Stimulated activated CD8-positive, alpha-beta memory T cell treated with anti-CD3 and anti-CD28 coated beads, Interleukin-7, amount 100 ng/mL, for 1 hour (primary cell): ENCODE measurements at places on chromosomes 12 and 14.

DNA sequence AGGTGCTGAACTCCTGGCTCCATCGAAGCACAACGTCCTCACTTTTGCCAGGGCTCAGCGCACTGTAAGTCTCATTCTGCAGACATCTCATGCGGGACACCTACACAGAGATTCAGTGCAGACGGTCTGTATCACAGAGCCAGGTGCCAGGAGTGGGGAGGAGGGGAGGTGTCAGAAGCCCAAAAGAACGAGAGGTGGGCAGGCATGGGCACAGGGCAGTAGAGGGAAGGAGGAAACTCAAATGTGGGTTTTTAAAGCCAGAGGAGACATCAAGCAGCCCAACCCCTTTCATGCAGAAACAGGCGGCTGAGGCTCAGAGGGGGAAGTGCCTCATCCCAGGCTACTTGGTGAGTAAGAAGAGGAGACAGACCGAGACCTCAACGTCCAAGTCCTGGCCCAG is 2.5 kb upstream of the LPAR5 start:
- DNase-seq = no peak

GRCh38 chr14:37890095-37890494 is 294.7 kb downstream of the TTC6 start:
- DNase-seq = no peak

DNA sequence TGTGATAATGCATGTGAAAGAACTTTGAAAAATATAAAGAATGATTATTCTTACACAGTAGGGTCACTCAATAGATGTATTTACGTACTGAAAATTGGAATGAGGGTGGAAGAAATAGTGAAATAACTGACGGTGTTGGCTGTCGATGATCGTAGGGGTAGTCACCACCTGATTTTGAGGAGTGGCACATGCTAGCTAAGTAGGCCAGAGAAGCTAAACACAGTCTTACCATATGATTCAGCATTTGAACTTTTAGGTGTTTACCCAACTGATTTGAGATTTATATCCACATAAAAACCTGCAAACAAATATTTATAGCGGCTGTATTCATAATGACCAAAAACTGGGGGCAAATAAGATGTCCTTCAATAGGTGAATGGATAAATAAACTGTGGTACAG is 47.6 kb upstream of the HIF1A start:
- no peak for DNase-seq

DNA sequence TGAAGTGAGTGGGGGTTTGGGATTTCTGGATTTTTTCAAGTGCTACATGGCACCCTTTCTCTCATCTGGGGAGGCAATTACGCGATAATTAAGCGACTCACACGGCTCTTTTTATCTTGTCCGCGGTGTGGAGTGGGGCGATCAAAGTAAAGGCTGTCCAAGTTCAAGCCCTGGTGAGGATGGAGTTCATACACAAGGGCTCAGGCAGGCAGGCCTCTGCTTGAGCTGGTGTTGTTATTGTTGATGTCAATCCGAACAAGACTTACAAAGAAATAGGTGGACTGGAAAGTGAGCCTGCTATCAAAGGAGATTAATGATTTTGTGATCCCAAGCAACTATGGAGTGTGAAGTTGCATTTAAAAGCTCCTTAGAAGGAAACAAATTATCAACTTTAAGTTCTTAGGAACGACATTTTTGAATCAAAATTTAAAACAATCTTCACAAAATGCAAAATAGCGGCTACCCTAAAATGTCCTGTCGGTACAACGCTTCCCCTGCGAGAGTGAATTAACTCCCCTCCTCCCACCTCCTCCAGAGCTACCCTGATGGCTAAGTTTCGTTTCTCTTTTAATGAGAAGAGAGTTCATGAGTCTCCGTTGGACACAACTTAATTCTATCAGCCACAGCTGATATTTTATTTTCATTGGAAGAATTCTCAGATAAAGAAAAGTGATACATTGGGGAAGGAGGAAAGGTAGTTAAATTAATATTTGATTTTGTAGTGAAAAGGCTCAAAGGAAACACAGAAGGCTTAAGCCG is 5.9 kb downstream of the FOXA1 start:
- DNase-seq = no peak

- DNase-seq = no peak
Observed at GRCh38 chr14:71006200-71006563, 98.9 kb downstream of the PCNX1 start.

DNA sequence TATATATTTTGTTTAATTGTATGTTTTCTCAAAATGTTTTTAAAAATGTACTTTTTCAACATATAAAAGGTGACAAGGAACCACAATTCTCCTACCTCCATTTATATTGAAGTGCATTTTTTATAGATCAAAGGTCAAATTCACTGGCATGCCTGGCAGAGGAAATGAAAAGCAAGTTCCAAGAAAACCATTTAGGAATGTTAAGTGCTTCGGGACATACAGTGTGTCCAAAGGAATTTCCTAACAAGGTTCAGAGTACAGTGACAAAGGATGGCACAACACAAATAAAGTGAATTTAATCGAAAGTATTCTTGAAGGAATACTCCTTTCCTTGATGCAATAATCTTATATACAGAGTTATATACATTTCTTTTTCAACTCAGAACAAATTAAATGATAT is 242.3 kb downstream of the CCER1 start:
- DNase-seq = no peak

DNA sequence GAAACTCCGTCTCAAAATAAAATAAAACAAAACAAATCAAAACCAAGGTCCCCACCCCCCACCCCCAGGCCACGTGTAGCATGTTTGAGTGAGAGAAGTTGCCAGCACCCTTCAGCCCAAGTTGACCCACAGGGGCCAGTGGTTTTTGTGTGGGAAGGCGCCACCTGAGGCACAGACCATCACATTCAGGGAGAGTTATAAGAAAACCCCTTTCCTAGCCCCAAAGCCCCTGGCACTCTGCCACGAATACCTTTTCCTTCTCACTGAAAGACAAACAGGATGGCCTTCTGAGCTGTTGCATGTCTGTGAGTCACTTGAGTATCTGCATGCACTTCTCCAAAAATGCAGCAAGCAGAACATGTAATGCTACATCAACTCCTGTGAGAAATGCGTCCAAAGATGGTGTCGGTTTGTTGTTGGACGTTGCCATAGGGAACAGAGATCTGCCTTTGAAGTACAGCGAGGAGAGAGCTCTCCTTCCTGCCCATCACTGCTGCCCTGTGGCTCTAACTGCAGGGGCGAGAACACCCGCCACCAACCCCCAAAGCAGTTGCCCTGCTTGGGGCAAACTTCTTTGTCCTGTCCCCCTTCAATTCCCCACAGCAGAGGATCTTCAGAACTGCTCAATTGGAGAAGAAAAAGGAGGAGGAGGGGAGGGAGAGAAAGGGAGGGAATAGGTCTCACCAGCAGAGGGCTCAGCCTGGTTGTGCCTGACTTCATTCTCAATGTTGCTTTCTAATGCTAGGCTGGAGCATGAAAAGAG is 2.7 kb upstream of the TRAF3 start:
- no peak for DNase-seq

GRCh38 chr12:54549774-54550451 is 512 bp downstream of the PDE1B start:
- no peak for DNase-seq

DNA sequence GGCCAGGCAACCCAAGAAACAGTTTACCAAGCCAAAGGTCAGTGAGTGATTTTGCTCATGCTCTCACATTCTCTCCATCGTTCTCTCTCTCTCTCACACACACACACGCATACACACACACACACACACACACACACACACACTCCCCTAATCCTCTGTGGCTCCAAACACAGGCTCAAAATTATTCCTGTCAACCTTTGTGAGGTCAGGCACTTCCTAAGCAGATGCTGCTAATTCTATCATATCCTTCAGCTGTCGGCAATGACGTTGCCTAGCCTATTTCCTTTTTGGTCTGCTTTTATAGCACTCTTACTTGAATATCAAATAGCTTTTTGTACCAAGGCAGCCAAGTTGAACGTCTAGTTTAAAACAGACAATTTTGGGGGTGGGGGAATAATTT is 98.9 kb upstream of the EGLN3 start:
- DNase-seq = no peak
